Activated T-helper 1 cell treated with anti-CD3 and anti-CD28 coated beads, Interleukin-2, amount 50 U/mL, for 16 hours (primary cell): ENCODE measurements at places on chromosomes 7 and 10.

DNA sequence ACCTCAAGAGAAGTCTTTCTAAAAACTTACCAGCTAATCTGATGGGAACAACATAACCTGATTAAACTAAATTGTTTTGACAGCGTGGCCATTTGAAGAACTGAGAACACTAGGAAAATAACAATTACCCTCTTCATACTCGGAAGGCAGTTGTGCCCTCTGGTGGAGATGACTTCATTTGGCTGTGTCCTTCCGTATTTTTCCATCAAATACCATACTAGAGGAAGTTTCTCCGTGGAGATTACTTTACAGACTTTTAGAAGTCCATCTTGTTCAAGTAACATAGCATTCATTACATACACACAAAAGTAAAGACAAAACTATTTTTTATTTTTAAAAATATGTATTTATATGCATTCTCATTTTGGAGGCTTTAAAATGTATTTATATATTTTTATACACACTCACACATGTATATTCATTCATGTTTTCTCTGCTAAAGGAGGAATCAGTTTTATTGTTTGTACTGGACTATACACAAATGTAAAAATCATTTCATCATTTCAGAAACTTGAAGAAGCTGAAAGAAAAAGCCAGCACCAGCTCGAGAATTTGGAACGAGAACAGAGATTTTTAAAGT, 25.2 kb downstream of the SMNDC1 start:
- no peak for DNase-seq

GRCh38 chr10:44358080-44358771, 26.7 kb downstream of the CXCL12 start:
- no peak for DNase-seq

- no peak for DNase-seq
These were observed 55.3 kb downstream of the ELAPOR2 start for GRCh38 chr7:87003872-87004798.

- DNase-seq: peak; percentile 24
These were observed at the start of gene VOPP1 for GRCh38 chr7:55572378-55573233. VOPP1 (minus strand) TSS chr7:55572502; CDS start chr7:55572324, 178 bp downstream.

GRCh38 chr7:30713392-30713791, 31.1 kb upstream of the CRHR2 start:
- DNase-seq: no peak
